HFFc6 (cell line): ENCODE measurements at places on chromosomes 12 and 14. TPM values are rescaled to one million over a fixed set of nuclear protein-coding genes. Genes with fewer than 3 reads are reported as not detected.

- no peaks in the 10 kb centered on the region for H3K36me3 ChIP-seq
- H3K27me3 ChIP-seq: no peaks in the 10 kb centered on the region; the same call in 1 of the 2 replicates
- DNase-seq: peak; percentile 32
- H3K4me1 ChIP-seq: peaks cover 14% of the 10 kb centered on the region
Measured at GRCh38 chr12:77734214-77734883, 96.3 kb upstream of the NAV3 start.

DNA sequence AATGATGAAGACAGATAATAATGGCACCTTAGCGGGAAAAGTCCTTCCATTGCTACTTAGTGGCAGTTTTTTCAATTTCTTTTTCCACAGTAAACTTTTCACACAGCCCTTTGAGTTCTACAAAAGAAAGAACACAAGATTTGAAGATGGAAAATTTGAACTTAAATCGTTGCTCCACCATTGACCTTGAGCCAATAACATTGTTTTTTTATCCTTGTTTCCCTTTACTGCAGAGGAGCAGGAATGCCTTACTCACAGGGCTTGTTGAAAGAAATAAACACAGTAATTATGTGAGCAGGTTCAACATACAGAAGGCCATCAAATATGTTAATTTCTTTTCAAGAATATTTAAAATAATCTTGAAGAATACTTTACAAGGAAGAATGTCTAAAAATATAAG lies 181.5 kb upstream of the KRR1 start:
- 0 out of 2 replicates have a peak, but pooled peaks cover under 1% of the 10 kb centered on the region for H3K36me3 ChIP-seq
- no peak for DNase-seq
- peaks cover 54% of the 10 kb centered on the region for H3K4me1 ChIP-seq
- no peak overlapping the region for H3K4me3 ChIP-seq
- no peak overlapping the region for H3K27ac ChIP-seq

GRCh38 chr12:52344111-52344510 lies 22.9 kb upstream of the KRT83 start:
- H3K27me3 ChIP-seq: peaks cover 60% of the 10 kb centered on the region
- H3K27ac ChIP-seq: no peak overlapping the region
- DNase-seq: no peak
- no peak overlapping the region for H3K4me3 ChIP-seq

DNA sequence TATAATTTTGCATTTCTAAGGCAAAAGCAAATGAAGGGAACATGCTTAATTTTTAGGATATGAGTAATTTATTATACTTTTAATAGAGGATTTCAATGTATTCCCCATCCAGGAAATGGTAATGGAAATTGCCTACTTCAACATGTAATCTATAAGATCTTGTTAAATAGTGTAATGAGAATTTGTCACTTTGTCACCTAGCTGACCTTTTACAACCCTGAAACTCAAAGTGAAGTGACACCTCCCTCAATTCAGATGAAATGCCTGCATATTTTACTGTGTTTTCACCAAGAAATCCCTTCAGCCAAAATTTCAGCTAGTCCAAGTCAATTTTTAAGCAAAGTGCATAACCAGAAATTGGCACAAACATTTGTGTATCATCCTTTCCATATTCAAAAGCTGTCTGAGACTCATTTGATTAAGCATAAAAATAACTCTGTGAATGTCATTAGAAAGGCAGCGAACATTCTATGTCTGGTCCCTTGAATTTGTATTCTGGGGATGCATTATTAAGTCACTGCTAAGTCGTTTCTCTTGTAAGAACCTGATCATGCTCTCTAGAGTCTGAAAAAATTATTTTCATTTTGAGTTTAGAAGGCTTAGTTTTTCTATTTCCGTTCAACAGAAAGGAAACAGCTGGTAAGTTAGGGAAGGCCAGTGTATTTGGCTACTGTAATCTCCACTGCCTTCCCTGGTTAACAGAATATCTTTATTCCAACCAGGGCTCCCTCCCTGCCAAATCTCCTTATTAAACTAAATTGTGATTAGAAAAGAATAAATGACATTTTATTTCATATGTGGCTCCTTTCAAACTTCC lies 100.8 kb downstream of the IGF1 start:
- no peak overlapping the region for H3K27ac ChIP-seq
- no peaks in the 10 kb centered on the region; the same call in none of the 2 replicates for H3K27me3 ChIP-seq
- H3K4me1 ChIP-seq: no peaks in the 10 kb centered on the region
- H3K36me3 ChIP-seq: peaks cover 2% of the 10 kb centered on the region; the same call in 1 of the 2 replicates

GRCh38 chr12:52186118-52186840 lies 5.5 kb downstream of the KRT80 start:
- H3K27me3 ChIP-seq: peaks cover 3% of the 10 kb centered on the region
- H3K27ac ChIP-seq: peak overlapping the region; percentile 95
- peaks cover 99% of the 10 kb centered on the region for H3K4me1 ChIP-seq
- H3K36me3 ChIP-seq: no peaks in the 10 kb centered on the region
- DNase-seq: peak; percentile 79

DNA sequence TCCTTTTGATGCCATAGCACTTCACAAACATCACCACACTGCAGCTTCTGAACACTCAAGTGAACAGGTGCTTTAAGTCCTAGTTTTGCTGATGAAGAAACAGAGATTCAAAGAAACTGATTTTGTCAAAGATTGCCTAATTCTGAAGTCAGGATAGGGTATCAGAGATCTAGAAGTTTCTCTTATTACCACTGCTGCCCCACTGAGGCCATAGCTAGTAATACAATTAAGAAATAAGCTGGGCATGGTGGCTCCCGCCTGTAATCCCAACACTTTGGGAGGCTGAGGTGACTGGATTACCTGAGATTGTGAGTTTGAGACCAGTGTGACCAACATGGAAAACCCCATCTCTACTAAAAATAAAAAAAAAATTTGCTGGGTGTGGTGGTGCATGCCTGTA lies 458.3 kb upstream of the SEL1L start:
- H3K36me3 ChIP-seq: peaks cover 5% of the 10 kb centered on the region
- no peak overlapping the region for H3K4me3 ChIP-seq
- no peak for DNase-seq
- H3K27me3 ChIP-seq: no peaks in the 10 kb centered on the region

DNA sequence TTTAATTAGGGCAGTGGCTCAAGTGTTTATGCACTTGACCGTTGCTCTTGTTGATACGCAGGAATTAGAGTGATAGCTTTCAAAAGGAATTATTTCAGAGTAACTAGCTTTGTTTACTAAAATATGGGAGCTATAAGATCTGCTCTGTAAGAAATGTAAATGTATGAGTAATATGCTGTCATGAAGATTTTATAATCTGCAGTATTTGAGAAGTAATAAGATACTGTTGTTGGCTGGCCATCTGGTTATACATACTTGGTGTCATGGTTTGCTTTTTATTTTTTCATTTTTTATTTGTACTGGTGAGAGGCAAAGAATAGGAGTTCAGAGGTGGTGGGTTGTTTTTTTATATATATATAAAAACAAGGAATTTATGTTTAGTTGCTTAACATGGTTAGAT lies 58.5 kb downstream of the PLXNC1 start:
- H3K36me3 ChIP-seq: no peaks in the 10 kb centered on the region
- H3K27me3 ChIP-seq: peaks cover 22% of the 10 kb centered on the region
- no peak overlapping the region for H3K4me3 ChIP-seq
- no peak for DNase-seq
- H3K27ac ChIP-seq: no peak overlapping the region

The PPFIA2 gene
- total RNA-seq: not detected in 3 replicates
